Activated CD8-positive, alpha-beta memory T cell treated with anti-CD3 and anti-CD28 coated beads for 1 hour (primary cell): ENCODE measurements at places on chromosomes 7 and 10.

DNA sequence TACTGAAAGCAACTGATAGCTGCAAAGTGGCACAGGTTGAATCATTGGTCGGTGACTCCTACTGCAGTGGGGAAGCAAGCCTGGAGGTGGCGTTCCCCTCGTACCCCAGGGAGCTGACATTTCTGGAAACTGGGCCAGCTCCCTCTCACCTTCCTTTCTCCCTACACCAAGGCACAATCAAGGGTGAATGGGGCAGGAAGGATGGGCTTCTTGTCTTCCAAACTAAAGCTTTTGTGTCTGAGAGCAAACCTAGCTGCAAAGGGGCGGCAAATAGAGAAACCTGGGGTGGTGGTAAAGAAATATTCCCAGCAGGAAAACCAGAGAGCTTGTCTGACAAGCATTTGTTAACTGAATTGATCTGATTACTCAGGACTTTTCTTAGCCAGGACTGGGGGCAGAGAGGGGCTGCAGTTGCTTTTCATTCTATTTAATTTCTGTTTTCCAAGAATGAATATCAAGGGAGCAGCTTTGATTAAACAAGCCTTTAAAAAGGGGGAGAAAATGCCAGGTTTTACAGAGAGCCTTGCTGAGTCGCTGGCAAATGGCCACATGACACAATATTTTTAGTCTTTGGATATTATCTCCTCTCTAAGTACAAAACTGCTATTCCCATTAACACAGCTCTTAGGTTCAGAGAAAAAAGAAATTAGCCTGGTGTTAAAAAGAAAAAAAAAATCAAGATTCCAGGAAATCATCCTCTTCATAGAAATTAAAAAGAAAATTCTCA, 27.8 kb downstream of the CDHR3 start:
- DNase-seq = no peak

GRCh38 chr10:116146372-116147140, 126.5 kb downstream of the GFRA1 start:
- DNase-seq = no peak

DNA sequence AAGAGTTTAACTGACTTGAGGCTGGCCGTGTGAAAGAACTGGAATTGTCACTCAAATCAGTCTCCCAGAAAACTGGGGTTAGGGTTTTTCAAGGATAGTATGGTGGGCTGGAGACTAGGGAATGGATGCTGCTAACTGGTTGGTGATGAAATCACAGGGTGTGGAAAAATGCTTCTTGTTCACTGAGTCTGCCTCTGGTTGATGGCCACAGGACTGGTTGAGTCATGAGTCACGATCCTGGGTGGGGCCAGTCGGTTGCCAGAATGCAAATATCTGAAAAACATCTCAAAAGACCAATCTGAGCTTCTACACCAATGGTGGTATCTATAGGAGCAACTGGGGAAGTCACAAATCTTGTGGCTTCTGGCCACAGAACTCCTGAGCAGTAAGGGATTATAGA, 16.3 kb upstream of the BAMBI start:
- DNase-seq = no peak

- no peak for DNase-seq
Measured at GRCh38 chr7:77223261-77223660, 23.6 kb upstream of the FGL2 start.

GRCh38 chr7:155506854-155507337, 39.5 kb downstream of the CNPY1 start:
- DNase-seq = no peak

- no peak for DNase-seq
Measured at GRCh38 chr7:13692548-13692947, 296.9 kb downstream of the ETV1 start.

DNA sequence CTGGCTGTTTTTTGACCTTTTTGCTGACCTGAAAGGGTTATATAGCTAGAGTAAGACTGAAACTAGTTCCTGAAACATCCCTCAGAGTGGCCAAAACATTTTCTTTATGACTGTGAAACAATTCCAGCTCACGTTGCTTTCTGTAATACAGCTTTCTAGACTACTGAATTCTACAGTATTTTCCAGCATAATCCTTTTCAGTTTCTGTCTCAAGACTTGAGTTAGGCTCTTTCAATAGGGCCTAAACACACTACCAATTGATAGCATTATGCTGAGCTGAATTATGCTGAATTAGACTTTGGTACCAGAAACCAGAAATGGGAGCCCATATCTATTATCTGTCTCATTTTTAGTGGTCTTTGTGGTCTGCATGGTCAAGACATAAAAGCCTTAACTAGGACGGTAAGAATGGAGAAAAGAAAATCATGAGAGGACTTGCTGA, 72.6 kb downstream of the EPDR1 start:
- no peak for DNase-seq

DNA sequence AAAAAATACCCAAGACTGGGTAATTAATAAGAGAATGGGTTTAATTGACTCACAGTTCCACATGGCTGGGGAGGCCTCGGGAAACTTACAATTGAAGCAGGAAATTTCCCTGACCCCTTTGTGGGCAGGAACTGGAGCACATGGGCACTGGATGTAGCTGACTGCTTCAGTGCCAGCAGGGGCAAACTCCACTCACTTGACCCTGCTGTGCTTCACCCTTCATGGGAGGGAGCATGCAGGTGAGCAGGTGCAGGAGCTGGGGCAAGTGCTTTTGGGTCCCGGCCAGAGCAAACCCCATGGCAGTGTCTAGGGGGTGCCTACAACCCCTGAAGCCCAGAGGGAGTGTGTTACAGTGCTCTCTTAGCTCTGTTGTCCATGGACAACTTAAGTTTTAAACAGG, 132.6 kb downstream of the AKR1D1 start:
- DNase-seq = no peak

- DNase-seq = no peak
Measured at GRCh38 chr10:6781133-6781770, 201.2 kb upstream of the PRKCQ start.

GRCh38 chr7:50121286-50121685, 28.2 kb upstream of the ZPBP start:
- no peak for DNase-seq

DNA sequence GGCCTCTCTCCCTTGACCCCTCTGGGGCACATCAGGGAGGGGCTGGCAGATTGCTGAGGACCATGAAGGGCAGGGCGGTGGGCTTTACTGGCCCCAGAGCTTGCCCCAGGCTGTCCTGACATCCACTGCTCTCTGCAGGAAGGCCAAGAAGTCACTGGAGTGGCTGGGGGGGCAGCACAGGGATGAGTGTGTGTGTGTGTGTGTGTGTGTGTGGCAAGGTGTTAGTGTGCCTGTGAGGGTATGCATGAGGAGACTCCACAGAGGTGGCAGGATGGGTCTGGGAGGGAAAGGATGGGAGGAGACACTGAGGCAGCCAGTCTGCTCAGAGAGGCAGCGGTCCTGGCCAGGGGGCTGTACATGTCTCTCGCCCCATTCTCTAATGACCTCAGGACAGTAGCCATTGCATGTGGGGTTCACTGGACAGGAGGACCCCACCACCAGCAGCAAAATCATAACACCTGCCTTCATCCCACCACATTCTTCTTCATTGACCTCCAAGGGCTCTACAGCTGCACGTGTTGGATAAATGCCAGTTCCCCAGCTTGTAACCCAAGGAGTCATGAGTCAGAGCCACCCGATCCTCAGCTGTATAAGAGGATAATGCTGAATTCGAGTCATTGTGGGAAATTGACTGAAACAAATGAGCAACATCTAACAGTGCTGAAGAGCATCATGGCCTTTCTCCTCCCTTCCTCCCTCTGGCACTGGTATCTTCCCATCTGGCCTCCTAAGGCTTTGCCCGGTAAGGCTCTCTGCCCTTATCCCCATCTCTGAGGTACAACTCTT, 720.5 kb downstream of the GRID1 start:
- no peak for DNase-seq

DNA sequence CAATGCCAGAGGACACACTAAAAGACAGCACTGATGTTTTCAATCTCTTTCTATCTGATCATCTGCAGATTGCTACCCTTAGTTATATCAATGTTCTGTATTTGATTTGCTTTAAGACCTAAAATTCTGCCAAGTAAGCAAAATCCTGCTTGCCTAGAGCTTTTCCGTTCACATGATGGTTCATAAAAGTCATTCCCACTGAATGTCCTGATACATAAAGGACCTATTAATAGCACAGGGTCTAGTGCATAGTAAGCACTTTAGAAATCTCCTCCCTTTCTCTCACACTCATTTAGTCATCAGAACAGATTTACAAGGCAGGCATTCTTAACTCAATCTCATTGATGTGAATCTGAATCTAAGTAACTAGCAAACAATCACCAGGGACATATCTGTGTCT, 68.8 kb downstream of the PCGF5 start:
- no peak for DNase-seq

- no peak for DNase-seq
Measured at GRCh38 chr10:53744176-53744575, 971.6 kb upstream of the MBL2 start.

- DNase-seq = no peak
Measured at GRCh38 chr10:97850446-97850845, 803 bp downstream of the GOLGA7B start.

DNA sequence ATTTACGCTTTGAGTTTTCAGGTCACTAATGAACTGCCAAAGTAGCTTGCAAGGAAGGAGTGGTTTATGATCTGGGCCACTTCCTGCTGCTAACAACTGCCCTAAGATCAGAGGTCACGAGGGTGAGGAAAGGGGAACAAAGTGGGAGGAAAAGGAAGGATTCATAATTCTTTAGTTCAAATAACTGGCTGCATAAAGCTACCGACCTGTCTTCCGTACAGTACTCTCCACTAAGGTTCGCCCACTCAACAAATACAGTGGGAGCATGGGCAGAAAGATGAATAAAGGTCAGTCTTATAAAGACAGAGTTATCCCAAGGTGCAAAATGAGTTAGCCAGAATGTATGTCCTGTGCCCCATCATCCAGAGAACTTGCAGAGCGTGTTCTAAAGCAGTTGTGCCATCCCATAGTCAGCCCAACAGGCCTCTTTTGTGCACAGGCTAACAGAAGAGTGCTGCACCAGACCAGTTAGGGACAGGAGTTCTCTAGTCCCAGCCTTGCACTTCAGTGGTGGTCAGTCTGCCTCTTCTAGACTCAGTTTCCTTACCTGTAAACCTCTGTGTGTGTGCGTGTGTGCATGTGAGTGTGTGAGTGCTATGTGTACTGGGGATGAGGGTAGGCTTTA, 65.9 kb downstream of the CREB3L2 start:
- no peak for DNase-seq

GRCh38 chr10:43044448-43044921, 32.4 kb upstream of the RET start:
- DNase-seq = no peak

GRCh38 chr10:89351412-89351779, 23.6 kb downstream of the IFIT3 start:
- no peak for DNase-seq

DNA sequence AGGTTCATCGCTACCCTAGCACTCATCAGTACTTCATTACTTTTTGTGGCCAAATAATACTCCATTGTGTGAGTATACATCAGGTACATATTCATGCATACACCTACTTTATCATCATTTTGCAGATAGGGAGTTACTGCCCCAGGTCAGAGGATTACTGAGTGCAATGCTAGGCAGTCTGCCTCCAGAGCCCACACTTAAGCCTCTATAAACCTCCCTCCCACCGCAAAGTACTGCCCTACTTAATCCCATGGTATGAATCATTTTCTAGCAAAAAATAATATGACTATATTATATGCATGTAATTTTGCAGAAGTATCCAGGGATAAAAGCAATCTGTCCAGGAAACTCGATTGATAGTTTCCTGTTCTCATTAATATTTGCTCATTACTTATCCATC, 194.3 kb downstream of the GRID1 start:
- DNase-seq = no peak

GRCh38 chr10:124642088-124642710, 102.0 kb downstream of the FAM53B start:
- DNase-seq = no peak

DNA sequence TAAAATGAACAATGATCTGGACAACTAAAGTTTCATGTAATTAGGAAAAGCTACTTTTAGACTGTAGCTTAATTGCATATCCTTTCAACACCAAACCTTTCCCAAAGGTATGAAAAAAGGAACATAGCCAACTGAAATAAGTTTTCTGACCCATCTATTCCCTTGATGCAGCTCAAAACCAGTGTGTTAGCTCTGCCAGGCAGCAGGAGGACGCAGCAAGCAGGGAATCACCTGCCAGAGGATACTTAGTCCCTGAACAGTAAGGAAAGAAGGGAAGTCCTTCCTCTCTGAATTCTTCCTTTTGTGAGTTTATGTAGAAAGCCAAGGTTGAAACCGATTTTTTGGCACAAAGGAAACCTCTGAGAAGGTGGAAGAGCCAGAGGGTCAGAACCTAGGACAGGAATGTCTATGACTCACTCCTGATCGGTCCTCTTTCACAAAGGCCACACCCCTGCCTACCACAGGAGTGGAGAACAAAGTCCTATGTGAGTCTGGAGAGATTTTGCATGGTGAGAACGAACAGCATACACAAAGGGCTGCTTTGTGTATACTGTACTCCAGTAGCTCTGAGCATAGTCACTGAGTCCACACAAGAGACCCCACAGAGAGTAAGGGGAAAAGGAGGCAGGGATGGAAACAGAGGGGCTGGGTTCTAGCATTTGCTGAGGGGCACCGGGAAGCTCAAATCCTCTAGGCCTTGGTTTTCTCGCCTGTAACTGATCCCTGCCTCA, 68.8 kb upstream of the GSDME start:
- DNase-seq = no peak
